ENCODE measurements at places on chromosomes 6 and 20.

GRCh38 chr20:11246251-11246775 is 572.5 kb upstream of the JAG1 start:
- DNase-seq = no peak

DNA sequence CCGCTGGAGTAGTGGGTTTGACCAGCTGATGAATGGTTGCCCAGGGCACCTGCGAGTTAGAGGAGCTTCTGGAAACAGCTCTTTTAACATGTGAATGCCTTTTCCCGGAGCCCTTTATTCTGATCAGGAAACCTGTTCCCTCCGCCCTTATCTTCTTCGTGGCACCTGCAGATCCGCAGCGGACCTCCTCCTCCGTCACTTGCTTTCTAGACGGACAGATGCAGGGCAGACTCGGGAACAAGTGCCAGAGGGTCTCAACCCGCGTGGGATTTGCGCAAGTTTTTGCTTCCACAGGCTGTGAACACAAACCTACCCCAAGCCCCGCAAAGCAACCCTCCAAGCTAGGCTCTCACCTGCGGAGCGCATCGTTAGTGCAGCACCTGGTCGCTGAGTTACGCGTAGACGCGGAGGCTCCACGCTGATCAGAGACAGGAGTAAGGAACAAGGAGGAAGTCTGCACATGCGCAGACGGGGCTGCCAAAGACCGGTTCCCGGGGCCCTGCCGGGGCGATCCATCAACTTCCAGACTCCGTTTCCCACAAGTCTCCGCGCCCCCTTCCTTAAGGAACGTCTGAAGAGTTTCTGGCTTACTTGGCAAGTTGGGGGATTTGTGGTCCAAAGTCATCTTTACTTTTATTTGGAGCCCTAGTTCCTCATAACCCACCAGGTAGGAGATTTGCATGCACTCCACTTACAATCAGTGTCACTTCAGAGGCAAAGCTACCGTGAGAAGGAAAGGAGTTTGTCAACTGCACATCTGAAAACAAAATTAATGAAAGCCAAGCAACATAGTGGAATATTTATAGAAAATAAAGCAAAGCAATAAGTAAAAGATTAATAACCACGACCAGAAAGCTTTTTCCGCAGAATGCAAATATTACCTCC is 52.7 kb upstream of the ELMO2 start:
- DNase-seq = peak; percentile 82

- DNase-seq = peak; percentile 46
These were observed 30.9 kb downstream of the PYGB start for GRCh38 chr20:25278636-25279361.

GRCh38 chr6:106064756-106065155 is 21.4 kb upstream of the PRDM1 start:
- DNase-seq = no peak

- DNase-seq = no peak
These were observed 38.1 kb downstream of the RNF144B start for GRCh38 chr6:18425218-18425617.

- no peak for DNase-seq
These were observed 54.9 kb downstream of the CDH22 start for GRCh38 chr20:46253391-46253790.
